ENCODE measurements at places on chromosomes 5 and 9.

DNA sequence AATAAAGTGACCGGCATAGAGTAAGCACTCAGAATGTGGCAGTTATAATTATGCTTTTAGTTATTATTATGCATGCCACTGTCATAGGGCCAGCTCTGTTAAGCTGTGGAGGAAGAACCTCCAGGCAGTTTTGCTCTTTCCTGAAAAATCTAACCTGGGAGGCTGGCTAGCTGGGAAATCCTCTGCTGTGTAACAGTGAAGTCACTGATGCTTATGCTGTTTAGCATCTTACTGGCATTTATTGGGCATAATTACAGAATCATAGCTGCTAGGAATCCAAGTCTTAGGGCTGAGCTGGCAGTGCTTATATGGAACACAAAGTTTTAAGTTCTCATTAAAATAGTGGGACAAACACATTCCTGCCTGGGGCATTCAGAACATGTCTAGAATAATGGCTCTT lies 5.5 kb upstream of the GSN start:
- DNase-seq = no peak

GRCh38 chr9:4475301-4475700 lies 15.0 kb upstream of the SLC1A1 start:
- no peak for DNase-seq

GRCh38 chr9:124487260-124488182 lies 19.7 kb downstream of the NR5A1 start:
- DNase-seq = no peak

DNA sequence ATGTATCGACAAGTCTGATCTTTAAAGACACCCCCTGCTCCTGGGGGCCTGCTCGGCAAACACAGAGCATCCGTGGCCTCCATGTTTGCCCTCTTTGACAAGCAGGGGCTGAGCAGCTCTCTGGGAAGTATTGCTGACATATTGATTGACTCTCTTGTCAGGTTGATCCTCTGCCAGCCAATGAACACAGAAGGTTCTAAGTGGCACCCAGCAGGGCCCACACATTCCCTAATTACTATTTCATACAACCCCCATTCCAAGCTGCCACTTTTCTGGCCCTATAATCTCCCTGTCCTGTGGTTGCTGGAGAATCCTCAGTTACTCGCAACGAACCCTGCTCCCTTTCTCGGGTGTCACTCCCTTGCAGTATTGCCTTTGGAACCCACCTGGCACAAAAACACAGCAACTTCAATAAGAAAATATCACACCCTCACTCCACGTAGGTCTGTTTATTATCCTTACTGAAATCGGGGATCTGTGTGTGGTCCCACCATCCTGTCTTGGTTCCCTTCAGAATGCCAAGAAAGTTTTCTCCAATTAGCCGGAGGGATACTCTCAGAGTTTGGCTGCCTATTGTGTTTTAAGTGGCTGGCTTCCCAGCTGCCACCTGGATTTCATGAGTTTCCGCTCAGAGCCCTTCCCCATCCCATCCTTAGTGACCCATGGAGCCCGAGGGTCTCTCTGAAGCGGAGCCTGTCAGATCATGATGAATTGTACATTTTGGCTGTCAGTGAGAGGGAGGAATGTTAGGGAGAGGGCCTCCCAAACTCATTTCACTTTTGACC lies 249.0 kb upstream of the WWC1 start:
- DNase-seq = no peak

GRCh38 chr9:89661956-89662717 lies 57.3 kb downstream of the GADD45G start:
- no peak for DNase-seq

GRCh38 chr9:137725598-137725997 lies 106.8 kb downstream of the EHMT1 start:
- no peak for DNase-seq

DNA sequence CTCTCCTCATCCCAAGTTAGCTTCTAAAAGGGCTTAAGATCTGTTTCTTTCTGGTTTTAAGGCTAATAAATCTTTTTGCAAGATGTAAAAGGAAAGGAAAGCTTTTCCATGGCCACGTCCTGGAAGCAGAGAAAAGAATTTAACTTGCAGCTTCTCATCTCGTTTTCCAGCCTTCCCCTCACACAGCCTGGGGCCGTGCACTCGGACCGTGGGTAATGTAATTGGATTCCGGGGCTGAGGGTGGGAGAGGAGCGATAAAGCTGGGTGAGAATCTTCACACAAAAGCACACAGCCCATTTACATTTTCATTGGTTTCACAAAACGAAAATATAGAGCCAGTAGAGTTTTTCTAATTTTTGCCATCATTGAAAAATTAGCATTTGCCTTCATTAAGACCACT lies 91.2 kb downstream of the IRX2 start:
- no peak for DNase-seq

- DNase-seq = no peak
Observed at GRCh38 chr5:180776376-180776775, 26.2 kb downstream of the MGAT1 start.

DNA sequence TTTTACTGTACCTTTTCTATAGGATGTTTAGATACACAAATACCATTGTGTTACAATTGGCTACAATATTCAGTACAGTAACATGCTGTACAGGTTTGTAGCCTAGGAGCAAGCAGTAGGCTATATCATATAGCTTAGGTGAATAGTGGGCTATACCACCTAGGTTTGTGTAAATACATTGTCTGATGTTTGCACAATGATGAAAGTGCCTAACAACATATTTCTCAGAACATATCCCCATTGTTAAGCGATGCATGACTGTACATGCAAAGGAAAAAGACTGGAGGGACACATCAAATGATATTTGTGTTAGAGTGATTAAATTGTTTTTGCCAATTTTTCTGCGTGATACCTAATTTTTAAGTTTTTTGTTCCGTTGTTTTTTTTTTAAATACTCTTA lies 5.3 kb downstream of the CHMP5 start:
- DNase-seq = no peak

All from stimulated activated CD8-positive, alpha-beta memory T cell treated with anti-CD3 and anti-CD28 coated beads, Interleukin-7, amount 100 ng/mL, for 1 hour (primary cell).